Aorta (tissue), 5 donors: ENCODE measurements at places on chromosomes 1 and 21. TPM values are rescaled to one million over a fixed set of nuclear protein-coding genes. Genes with fewer than 3 reads are reported as not detected.

DNA sequence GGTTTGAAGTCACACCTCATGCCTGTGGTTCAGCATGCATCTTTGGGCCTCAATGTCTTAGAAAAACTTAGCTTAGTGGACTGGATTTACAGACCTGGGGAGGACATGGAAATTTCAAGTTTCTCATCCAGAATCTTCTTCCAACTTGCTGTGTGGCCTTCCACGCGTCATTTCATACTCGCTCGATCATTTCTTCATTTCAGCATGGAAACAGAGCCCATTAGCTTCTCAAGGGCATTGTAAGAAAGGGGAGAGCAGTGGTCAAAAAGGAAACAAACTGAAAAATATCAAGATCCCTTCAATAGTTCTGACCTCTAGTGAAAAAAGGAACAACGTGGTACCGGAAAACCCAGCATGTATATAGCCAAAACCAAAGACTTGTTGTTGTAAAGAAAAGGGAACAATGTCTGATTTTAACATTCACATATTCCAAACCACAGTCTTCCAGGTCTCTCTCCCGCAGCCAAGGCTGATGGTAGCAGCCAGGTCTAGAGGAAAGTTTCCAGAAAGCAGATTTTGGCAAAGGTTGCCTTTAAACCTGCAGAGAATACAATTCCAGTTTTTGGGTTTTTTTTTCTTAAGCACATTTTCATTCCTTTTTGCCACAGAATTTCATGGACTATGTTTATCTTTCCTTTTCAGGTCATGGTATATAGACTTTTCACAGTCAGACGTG lies 97.0 kb upstream of the CDC42BPA start:
- no peak for DNase-seq

The NT5C1A gene
- total RNA-seq: 0.57 TPM

GRCh38 chr1:82162486-82163420 lies 362.0 kb downstream of the ADGRL2 start:
- DNase-seq: no peak

DNA sequence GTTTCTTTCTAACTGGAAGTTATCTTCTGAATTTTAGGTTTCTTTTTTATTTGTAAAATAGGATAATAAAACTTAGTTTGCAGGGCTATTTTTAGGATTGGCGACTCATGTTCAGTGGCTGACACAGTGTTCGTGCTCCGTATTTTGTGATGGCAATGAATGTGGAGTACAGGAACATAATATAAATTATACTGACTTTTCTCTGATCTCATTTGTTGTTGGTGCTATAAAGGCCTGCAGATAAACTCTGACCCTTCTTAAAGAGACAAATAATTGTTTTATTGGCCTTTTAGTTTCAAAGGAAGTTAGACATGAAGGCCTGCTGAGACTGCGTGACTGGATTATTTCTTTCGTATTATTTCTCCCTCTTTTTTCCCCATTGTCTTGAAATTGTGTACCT lies 339.6 kb downstream of the PDE4B start:
- no peak for DNase-seq

DNA sequence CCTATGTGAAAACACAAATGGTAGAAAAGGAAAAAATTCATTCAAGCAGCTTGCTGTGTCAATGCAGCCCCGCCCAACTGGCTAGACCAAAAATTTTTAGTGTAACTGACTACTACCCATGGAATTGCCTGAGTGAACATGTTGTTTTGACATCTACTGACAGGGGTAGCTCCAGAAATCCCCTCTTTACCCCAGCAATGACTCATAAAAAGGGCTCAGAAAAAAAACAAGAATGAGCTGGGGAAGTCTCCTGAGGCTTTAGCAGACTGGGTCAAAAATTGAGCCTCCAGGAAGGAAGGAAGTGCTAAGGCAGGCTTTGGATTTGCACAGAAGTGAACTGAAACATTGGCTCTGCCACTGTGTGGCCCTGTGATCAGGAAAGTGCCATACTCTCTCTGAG lies 24.4 kb upstream of the FGGY start:
- peak; percentile 62 for DNase-seq

GRCh38 chr1:19344372-19344810 lies 32.3 kb downstream of the SLC66A1 start:
- DNase-seq: peak; percentile 86

DNA sequence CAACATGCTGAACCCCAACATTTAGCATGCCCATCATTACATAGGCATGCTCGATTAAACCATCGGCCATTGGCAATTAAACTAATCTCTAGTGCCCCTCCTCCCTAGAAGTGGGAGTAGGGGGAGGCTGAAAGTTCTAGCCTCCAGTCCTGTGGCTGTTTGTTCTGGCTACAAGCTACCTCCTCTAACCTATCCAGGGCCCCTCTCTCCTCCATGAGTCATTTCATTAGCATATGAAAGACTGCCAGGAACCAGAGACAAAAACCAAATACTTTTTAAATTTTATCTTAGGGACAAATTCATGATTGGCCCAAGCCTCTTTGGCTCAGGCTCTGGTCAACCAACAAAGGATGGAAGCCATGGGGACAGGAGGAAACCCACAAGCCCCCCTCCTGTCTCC lies 231.1 kb downstream of the CACNA1E start:
- no peak for DNase-seq

- peak; percentile 57 for DNase-seq
Observed at GRCh38 chr1:23865543-23865930, 2.6 kb downstream of the FUCA1 start.

DNA sequence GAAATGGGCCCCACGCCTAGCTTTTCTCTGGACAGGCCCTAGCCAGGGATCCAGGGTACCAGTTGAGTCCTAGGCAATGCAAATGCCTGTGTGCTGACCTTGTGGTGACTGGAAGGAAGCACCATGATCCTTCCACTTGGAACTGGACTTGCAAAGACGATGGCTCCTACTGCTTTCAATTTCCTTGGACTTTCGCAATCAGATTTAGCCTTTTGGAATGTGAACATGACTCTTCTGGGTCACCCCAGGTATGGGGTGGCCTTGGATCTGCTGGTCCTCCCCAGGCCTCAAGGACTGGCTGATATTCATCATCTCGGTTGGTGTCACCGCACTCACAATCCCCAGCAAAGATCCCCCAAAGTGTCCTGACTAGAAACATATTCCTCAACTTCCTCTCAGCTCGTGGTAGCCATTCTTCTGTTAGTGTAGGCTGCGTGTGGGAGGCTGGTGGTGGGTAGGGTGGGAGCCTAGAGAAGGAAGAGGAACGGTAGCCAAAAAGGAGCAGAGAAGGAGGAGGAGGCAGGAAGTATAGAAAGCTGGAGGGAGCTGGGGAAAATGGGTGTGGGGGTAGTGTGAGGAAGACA lies 130.5 kb downstream of the PPIAL4G start:
- DNase-seq: no peak

- DNase-seq: peak; percentile 80
Observed at GRCh38 chr21:46065215-46065913, 32.5 kb upstream of the COL6A2 start.

DNA sequence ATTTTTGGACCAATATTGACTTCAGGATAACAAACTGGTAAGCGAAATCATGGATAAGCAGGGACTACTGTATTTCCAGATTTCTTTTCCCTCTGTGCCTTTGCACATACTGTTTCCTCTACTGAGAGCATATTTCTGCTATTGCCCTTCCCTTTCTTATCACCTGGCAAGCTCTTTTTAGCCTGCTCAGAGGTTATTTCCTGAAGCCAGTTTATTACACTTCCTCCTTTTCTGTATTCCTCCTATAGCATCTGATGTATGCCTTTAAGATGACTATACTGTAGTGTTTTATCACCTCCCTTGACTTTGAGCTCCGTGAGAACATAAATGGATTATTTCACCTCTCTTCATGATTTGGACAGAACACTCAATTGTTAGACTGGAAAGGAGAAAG lies 49.0 kb downstream of the MAGI3 start:
- DNase-seq: no peak

The ADAMTSL4 gene
- 98.0 TPM for total RNA-seq

The IVL gene
- total RNA-seq: not detected

- DNase-seq: peak; percentile 93
Observed at GRCh38 chr1:94783342-94784189, 36.6 kb upstream of the SLC44A3 start.

DNA sequence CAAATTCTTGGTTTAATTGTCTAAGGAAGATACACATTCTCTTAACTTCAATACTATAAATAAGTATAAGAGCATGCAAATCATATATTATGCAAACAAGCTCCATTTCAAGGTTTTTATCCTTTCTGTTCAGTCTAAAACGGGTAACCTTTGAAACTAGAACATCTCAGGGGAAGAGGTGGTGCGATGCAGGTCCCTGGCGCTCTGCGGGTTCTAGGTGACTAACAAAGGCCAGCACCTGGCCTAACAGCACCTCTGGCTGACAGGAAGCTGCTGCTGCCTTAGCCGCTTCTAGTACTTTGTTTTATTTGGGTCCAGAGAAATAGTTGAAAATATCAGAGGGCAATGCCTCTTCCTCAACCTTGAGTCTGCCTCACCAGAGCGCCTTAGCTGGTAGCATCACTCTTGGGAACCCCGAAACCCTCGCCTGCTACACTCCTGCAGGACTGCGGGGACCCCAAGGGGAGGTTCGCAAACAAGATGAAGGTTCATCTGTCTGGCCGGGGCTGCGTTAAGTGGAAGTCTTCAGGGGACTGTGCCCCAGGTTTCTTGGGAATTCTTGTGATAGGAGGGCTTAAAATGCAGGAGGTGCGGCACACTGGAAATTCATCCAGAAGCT lies 45.5 kb downstream of the PRDM15 start:
- DNase-seq: peak; percentile 30

DNA sequence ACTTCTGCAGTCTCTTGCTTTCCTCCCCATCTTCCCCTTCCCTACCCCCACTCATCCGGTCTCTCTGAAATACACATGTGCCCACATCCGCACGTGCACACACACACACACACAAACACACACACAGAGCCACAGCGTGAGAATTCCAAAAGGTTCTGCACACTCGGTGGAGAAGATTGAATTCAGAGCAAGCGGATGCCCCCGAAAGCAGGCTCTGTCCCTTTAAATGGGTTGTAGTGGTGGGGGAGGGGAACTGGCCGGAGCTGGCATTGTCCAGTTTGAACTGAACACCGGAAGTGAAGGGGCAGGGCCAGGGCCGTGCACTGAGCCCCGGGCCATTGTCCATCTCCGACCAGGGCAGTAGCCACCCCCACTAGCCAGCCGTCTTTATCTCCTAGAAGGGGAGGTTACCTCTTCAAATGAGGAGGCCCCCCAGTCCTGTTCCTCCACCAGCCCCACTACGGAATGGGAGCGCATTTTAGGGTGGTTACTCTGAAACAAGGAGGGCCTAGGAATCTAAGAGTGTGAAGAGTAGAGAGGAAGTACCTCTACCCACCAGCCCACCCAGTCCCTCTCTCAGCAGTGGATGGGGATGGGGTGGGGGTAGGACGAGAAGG lies 1.3 kb upstream of the LIN28A start:
- no peak for DNase-seq

DNA sequence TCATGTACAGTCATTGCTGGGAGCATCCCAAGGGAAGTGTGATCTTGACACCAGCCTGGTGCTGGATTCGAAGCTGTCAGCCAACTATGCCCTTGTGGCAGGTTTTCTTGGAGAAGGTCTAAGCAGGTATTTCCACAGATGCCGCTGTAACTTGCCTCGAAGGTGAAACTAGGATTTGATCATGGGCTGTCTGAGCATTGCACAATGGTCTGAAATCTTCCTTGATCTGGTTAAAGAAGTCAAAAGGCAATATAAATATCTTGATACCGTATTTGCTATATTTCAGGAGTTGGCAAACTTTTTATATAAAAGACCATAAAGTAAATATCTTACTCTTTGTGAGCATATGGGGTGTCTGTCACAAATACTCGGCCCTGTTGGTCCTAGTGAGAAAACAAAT lies 206.8 kb downstream of the LYPLAL1 start:
- DNase-seq: no peak

DNA sequence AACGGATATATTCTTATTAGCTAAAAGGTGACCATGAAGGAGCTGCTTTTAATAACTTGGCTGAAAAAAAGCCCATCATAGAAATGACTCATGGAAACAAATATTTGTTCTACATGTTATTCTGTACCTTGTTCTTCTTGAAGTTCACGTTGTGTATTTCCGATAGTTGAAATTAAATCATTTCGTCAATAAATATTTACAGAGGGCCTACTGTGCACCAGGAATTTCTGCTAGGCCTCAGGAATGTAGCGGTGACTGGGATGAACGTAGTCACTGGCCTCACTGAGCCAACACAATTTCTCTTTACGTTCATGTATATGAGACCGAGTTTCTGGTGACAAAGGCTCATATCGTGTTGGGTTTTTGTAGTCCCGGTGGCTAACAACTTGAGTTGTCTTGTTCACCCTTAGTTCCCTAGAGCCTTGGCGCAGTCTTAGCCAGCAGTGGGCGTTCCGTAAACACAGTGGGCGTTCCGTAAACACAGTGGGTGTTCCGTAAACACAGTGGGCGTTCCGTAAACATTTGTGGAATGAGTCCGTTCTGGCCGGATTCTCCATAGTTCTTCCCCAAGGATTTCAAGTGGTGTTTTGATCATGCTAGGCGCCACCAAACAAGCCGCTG lies 53.2 kb upstream of the VAMP3 start:
- DNase-seq: no peak

DNA sequence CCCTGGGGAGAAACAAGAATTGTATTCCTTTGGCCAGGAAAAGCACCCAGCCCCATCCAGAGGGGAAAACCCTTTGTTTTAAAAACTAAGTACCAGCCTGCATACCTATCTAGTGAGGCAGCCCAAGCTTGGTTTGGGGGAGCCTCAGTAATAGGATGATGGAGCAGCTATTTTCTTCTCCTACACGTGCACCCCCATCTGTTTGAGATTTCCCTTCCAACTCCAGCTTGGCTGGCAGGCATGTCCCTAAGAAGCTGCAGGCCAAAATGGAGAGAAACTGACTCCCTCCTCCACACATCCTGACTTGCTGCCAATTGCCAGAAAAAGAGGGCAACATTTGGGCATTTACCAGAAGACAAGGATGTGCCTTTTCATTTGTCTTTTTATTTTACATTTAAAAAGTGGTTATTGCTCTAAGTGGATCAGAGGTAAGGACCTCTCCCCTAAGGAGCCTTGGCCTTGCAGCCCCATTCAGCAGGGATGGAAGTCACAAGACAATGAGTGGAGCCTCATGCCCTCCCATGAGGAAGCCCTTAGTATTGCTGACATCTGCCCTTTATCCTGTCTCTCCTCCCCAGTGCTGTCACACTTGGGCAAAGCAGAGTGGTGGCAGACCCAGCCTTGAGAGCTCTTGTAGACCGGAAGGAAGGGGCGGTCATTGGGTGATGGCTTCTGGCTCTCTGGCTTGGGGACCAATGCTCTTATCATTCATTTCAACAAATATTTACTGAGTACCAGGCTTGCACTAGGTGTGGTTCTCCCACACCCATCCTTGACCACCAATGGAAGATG lies 8.6 kb downstream of the FNDC5 start:
- peak; percentile 52 for DNase-seq

DNA sequence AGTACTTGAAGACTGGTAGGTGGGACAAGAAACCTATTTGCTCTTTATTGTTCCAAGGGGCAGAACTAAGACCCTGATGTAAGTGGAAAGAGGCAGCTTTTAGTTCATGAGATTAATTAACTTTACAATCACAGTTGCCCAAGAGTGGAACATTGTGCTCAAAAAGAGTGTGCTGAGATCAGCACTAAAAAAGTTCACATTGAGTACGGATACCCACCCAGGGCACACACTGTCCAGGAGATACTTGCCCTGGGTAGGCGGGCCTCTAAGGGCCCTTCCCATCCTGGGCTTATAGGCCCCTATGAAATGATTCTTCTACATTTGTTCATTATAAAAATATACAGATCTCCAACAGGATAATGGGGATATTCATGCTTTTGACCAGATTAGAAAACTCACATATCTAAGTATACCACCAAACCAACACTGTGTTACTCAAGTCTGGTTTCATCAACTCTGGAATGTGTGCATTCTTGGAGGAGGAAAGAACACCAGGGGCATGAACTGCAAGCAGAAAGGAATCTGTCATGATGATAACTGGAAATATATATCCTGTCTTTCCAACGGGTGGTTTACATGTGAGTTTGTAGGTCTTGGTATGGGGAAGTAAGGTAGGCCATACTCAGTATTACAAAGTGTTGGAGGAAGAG lies 626.2 kb downstream of the SMYD3 start:
- DNase-seq: no peak
